B cell (primary cell): ENCODE measurements at places on chromosomes 2 and 18. TPM values are rescaled to one million over a fixed set of nuclear protein-coding genes. Genes with fewer than 3 reads are reported as not detected.

DNA sequence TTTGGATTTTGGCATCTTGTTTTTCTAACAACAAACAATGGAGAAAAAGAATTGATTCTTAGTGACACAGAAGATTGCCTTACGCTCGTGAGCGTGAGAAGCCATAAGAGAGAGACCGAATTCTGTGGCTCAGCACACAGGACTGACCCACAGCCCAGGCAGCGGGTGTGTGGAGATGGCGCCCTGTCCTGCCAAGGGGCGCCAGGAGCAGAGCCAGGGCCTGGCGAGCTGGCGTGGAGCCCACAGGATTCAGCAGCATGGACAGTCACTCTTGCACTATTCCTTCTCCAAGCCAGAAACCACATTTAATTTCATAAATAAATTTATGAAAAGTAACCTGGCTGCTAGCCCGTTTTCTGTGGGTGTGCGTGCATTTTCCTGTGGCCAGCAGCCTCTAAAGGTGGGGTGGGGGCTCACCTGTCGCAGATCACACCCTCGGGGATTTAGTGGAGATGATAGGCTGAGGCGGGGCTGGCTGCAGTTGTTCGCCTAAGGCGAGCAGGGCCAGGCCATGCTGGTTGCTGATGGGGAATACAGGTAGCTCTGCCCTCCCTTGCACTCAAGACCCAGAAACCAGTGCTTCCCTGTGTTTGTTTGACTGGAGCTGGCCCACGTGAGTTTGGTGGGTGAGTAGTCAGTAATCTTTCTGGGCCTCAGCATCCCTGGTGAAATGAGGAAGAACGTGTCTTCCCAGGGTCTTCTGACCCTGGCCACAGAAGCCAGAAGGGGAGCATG is 46.2 kb downstream of the FAM168B start:
- no peak for DNase-seq

- DNase-seq: peak; percentile 84
Observed at GRCh38 chr2:11829324-11829946, 83.0 kb downstream of the LPIN1 start.

GRCh38 chr18:22514655-22515054 is 96.9 kb upstream of the CTAGE1 start:
- no peak for DNase-seq

Gene SMCHD1
- 380 and 443 TPM in 2 replicates for total RNA-seq

Gene WIPF1
- 377 and 390 TPM in 2 replicates for total RNA-seq
